ENCODE measurements at places on chromosomes 7 and 10.

DNA sequence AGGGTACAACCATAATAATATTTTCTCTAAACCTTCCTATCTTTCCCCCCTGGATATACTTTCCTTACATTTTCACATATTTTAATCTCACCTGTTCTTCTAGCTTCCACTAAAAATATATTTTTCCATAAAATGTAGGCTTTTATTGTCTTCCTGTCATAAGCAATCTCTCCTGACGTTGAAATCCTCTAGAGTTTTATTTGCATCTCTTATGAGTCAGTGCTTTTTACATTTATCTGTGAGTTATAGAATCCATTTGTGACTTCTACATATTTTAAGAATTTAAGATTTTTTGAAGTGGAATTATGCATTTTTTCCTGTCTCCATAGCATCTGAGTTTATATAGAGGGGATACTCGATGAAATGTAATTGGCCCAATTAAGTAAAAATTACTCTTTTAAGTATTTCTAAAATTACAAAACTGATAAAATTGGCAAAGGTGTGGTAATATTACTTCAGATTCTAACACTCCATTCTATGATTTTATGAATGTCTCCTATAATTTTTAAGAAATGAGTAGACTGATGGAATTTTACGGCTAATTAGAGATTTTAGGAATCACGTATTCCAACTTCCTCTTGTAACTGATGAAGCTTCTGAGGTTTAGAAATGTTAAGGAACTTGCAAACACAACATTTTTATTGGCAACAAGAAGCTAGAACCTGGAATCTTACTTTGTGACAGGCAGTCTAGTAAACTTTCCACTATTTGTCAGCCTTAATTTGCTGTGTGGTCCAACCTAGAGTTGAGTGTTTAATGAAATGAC lies 422.9 kb upstream of the SEMA3A start:
- DNase-seq = no peak

DNA sequence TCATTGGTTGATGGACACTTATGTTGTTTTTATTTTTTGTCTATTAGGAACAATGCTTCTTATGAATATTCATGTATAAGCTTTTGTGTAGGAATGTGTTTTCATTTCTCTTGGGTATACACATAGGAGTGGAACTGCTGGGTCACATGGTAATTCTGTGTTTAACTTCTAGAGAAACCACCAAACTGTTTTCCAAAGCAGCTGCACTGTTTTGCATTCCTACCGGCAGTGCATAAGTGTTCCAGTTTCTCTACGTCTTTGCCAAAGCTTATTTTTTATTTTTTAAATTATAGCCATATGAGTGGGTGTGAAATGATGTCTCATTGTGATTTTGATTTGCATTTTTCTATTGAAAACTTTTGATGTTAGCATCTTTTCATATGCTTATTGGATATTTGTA lies 51.3 kb downstream of the ADK start:
- DNase-seq = no peak

DNA sequence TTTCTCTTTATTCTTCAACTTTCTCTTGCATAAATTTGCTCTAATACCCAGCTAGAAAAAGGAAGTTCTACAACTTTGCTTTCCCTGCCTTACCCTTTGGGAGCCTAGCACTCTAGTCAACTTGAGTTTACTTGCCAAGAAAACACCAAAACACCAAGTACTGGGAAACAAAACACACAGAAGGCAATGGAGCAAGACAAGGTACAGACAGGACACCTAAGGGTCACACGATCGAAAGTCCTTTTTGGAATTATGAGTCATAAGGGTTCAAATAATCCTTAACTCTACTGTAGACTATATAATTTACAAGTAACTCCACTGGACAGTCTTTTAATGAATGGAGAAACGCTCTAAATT lies 42.6 kb upstream of the ANAPC16 start:
- DNase-seq = no peak

DNA sequence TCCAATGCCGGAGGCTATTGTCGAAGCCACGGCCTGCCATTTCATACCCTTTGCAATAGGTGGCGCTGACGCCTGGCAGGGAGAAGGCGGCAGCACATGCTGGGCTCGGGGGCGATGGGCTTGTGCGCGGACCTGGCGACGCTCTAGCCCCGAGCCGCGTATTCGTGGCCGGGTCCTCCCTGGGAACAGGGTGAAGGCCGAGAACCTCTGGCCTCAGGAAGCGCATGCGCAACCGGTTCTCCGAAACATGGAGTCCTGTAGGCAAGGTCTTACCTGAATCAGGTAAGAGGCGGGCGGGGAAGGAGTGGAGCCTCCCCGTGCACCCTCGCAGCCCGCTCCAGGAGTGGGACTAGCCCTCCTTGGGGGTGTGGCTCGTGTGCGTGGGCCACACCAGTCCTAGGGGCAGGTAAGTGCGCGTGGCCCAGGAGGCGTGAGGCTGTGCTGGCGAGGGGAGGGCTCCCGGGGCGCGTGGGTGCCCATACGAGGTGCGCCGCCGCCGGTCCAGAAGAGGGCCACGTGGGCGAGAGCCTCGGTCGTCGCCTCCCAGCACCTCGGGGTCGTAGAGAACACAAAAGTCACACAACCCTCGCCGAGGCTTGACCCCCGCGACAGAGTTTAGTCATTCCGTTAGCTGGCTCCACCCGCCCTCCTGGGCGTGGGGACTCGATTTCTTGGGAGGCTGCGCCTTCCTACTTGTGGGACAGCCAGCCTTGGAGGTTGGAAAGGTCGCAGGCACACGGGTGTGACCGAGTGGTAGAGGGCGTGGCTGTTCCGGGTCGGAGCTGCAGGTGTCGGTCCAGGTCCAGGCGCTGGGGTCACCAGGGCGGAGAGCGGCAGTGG lies 5.6 kb upstream of the MEST start:
- DNase-seq = peak; percentile 37

DNA sequence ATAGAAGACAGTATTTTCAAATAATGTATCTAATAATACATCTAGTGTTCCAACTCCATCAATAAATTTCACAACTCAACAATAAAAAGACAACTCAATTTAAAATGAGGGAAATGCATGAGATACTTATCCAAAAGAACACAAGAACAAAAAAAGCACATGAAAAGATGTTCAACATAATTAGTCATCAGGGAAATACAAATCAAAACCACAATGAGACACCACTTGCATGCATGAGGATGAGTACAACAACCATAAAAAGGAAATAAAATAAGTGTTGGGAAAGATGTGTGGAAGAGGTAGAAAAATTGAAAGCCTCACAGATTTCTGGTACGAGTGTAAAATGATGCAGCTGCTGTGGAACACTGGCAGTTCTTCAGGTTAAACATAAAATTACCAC lies 111.6 kb upstream of the PTPRZ1 start:
- no peak for DNase-seq

DNA sequence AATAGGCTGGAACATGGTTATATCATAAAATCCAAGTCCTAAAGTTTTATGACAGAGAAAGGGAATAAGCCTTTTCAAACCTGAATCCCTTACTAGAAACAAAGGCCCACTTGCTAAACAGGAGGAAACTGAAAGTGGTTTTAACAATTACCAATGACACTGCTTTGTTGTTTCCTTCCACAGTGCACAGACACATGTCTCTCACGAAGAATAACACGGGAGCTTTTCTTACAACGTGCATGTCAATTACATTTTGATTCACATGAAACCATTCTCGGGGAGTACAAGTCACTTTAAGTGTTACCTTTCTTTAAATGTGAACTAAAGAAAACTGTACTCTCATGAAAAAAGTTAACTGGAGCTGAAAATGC lies 1.4 kb downstream of the MRPS33 start:
- no peak for DNase-seq

DNA sequence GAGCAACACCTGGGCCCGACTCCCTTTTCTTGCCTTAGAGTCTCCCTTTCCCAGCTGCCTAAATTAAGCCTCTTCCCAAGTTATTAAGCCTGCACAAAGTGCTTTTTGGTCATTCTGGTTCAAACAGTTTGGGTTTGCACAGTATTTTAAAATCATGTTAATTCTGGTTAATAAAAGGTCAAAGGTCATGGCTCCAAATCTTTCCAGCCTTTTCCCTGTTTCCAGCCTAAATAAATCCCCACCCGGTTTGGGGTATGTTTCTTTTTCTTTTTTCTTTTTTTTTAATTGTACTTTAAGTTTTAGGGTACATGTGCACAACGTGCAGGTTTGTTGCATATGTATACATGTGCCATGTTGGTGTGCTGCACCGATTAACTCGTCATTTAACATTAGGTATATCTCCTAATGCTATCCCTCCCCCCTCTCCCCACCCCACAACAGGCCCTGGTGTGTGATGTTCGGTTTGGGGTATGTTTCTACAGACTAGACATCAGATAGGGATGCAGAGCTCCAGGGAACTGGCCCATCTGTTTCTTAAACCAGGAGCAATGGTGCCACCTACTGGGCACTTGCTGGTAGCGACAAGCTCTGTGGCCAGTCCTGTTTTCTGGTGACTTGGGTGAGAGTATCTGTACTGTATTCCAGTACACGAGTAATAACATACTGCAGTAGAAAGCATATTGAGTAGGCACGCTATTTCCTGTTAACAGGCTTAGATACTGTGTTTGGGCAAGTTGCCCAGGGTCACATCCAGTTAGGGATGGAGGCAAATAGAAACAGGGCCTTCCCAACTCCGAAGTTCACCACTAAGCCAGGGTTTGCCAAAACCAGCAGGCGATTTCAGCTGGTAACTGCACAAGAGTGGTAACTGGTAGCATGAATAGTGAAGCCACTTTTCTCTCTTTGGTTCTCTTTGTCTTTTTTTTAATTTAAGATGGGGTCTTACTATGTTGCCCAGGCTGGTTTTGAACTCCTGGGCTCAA lies 60.6 kb upstream of the TRIM8 start:
- peak; percentile 74 for DNase-seq

- no peak for DNase-seq
Measured at GRCh38 chr7:77473229-77474005, 57.3 kb upstream of the GSAP start.

DNA sequence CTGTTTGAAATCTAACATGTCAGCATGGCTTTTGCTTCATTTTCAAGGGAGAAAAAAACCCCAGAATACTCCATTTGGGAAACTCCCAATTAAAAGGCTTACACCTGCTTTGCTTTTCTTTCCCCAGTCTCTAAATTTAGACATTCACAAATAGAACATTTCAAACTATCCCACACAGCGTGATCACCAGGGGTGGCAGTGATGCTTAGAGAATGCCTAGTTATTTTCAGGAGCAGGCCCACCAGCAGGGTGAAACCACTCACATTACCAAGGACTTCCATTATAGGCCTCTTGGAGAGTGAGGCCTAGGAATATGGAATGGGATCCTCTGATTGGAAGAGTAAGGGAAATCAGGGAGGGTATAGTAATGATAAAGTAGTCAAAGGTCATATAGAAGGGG lies 14.2 kb downstream of the CPN1 start:
- no peak for DNase-seq

DNA sequence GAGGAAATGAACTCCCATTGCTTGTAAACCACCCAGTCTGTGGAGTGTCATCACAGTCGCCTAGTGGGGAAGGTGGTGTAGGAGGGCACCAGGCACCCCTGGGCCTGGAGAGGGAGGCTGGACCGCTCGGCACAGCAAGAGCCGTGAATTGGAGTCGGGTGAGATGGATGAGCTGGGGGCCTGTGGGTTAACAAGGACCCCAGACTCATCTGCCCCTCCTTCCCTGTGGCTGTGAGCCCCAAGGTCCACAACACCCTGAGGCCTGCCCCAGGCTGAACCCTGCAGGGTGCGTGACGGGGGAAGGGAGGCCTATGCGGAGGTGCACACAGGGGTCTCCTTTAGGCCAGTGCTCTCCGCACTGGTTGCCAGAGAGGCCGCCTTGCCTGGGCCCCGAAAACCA lies 581.4 kb upstream of the FOXK1 start:
- DNase-seq = no peak

GRCh38 chr10:71842422-71842821 lies 8.6 kb downstream of the PSAP start:
- no peak for DNase-seq

- no peak for DNase-seq
Measured at GRCh38 chr7:108094346-108094745, 35.8 kb downstream of the LAMB4 start.

DNA sequence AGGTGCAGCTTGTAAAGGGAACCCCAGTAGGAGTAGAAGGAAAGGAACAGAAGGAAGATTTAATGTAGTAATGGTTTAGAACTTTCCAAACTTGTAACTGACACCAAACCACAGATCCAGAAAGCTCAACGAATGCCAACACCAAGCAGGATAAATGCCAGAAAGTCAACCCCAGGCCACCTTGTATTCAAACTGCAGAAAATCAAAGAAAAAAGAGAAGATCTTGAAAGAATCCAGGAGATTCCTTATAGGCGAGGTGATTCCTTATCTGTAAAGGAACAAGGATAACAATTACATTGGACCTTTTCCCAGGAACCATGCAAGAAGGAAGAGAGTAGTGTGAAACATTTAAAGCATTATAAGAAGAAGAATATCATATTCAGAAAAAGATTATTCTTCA lies 93.6 kb downstream of the NKX6-2 start:
- DNase-seq = no peak

DNA sequence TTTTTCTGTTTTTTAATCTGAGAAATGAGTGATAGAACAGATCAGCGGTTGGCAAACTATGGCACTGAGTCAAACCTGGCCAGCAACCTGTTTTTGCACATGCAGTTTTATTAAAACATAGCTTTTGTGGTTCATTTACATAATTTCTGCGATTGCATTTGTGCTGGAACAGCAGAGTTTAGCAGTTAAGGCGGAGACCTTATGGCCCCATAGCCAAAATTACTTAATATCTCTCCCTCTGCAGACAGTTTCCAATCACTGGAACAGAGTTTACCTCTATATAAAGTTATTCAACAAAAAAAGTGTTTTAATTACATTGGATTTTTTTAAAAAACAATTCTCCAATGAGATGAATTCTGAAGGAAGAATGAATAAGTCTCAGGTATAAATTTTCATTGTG lies 212.1 kb downstream of the DGKB start:
- DNase-seq = no peak

- DNase-seq = no peak
Measured at GRCh38 chr7:115910541-115911164, 119.9 kb downstream of the TFEC start.

DNA sequence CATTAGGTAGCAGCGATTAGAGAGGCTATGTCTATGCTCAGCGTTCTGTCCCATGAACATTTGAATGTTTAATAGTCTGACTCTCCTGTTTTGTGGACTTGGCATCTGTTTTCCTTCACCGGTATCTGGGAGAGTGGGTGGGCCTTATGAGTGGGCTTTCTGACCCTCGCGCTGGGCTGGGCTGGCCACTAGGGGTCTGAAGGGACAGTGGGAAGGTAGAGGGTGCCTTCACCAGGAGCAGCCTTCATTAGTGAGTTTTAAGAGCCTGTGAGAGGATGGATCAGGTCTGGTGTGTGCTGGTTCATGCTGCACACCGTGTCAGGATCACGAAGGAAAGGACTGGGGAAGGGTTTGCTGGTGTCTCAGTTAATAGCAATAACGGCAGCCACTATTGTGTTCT lies 33.4 kb downstream of the DCLRE1A start:
- no peak for DNase-seq

DNA sequence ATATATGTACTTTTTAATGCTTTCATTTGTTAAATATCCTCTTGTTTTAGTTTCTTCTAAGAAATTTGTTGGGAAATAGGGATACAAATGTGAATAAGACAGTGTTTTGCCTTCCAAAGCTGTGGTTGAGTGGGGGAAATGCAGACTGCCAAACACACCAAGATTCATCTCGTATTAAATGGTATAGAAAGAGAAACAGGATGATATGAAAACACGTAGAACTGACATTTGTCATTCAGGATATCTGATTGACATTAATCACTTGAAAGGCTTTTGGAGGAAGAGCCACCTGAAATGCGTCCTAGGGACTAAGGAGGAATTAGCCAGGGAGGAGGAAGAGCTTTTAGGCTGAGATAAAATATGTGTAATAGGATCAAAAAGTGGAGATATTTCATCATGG lies 287.4 kb upstream of the SEMA3C start:
- no peak for DNase-seq
